ENCODE measurements at places on chromosomes 4 and X. TPM values are rescaled to one million over a fixed set of nuclear protein-coding genes. Genes with fewer than 3 reads are reported as not detected.

- H3K27ac ChIP-seq: no peak overlapping the region
- no peak overlapping the region for H3K4me3 ChIP-seq
- no peak for DNase-seq
- peaks cover 20% of the 10 kb centered on the region for H3K4me1 ChIP-seq
- peaks cover 8% of the 10 kb centered on the region for H3K36me3 ChIP-seq
- no peaks in the 10 kb centered on the region for H3K27me3 ChIP-seq
These were observed 118.2 kb downstream of the GPR143 start for GRCh38 chrX:9647431-9647830.

GRCh38 chrX:148567779-148568178 is 67.4 kb downstream of the AFF2 start:
- H3K27ac ChIP-seq: no peak overlapping the region
- no peaks in the 10 kb centered on the region for H3K27me3 ChIP-seq
- DNase-seq: no peak

DNA sequence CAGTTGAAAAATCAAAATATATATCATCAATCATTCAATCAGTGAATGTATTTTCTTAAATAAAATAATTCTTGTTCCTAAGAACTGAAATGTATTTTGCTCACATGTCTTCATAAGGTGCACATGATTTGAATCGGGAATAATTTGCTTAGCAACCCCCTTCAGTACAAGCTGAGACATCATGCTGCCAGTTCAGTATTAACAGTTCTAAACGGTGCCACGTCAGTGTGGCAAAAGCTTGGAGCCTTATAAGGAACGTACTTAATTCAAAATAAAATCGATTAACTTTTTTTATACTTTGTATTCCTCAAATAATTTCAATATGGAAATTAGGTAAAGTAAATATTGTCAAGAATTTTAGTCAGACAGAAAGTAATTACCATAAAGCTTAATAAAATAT is 287.9 kb downstream of the CCSER1 start:
- H3K4me3 ChIP-seq: no peak overlapping the region
- no peaks in the 10 kb centered on the region for H3K36me3 ChIP-seq
- H3K4me1 ChIP-seq: no peaks in the 10 kb centered on the region
- no peak for DNase-seq

DNA sequence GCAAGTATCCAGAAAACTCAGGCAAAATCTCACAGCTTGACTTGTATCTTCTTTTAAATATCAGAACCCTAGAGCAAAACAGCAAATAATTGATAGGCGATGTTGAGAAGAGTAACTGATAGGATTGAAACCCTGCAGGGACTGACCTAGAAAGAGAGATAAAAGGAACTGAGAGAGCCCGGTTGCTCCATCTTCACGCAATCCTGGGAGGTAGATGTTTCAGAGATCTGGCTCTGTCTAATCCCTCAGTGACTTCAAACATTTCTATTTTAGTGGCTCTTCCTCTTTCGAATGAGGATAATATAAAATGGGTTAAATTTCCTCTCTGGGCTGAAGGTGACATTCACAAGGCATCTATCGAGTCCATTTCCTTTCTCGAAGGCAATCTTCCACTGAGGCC is 39.3 kb upstream of the RPL34 start:
- no peak for DNase-seq
- peaks cover 4% of the 10 kb centered on the region for H3K36me3 ChIP-seq
- no peaks in the 10 kb centered on the region for H3K27me3 ChIP-seq
- peaks cover 10% of the 10 kb centered on the region for H3K4me1 ChIP-seq
- no peak overlapping the region for H3K27ac ChIP-seq

DNA sequence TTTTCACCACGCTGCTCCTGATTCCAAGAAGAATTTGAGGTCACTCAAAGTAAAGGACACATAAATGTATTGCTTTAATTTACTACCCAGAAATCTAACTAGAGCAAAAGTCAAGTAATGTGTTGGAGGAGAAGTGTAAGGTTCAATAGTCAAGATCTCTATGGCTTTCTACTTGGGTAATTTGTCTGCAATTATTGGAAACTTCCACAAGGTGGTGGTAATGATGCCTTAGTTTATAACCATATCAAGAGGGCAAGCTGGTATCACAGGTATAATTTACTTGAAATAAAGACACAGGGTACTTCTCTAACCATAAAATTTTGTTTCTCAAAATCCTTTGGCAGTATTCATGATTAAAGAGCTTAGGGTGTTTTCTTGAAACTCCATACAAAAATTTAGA is 10.2 kb upstream of the GRIA3 start:
- no peak overlapping the region for H3K27ac ChIP-seq
- H3K27me3 ChIP-seq: no peaks in the 10 kb centered on the region
- H3K36me3 ChIP-seq: no peaks in the 10 kb centered on the region
- H3K4me3 ChIP-seq: no peak overlapping the region
- H3K4me1 ChIP-seq: no peaks in the 10 kb centered on the region

DNA sequence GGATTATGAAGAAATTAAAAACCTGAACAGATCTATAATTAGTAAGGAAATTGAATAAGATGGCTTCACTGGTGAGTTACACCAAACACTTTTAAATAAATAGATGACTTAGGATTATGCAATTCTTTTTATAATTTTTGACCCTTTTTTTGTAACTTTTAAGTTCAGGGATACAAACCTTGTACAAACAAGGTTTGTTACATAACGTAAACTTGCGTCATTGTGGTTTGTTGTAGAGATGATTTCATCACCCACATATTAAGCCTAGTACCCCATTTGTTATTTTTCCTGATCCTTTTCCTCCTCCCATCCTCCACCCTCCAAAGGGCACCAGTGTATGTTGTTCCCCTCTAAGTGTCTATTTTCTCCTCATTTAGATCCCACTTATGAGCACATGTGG is 75.7 kb downstream of the CPEB2 start:
- peaks cover 4% of the 10 kb centered on the region for H3K36me3 ChIP-seq
- H3K27me3 ChIP-seq: peaks cover 14% of the 10 kb centered on the region
- no peak overlapping the region for H3K4me3 ChIP-seq
- DNase-seq: no peak
- peaks cover 2% of the 10 kb centered on the region for H3K4me1 ChIP-seq
- H3K27ac ChIP-seq: no peak overlapping the region

RNF212 gene
- 3.3 TPM for total RNA-seq

TMSB15B gene
- total RNA-seq: 8.0 TPM

All from activated naive CD8-positive, alpha-beta T cell treated with anti-CD3 and anti-CD28 coated beads for 36 hours (primary cell).